ENCODE measurements at places on chromosomes 16 and 17.

GRCh38 chr17:65987988-65988387 is 203.9 kb downstream of the CEP112 start:
- no peak for DNase-seq

- no peak for DNase-seq
These were observed 436 bp downstream of the PHB1 start for GRCh38 chr17:49414271-49414621.

DNA sequence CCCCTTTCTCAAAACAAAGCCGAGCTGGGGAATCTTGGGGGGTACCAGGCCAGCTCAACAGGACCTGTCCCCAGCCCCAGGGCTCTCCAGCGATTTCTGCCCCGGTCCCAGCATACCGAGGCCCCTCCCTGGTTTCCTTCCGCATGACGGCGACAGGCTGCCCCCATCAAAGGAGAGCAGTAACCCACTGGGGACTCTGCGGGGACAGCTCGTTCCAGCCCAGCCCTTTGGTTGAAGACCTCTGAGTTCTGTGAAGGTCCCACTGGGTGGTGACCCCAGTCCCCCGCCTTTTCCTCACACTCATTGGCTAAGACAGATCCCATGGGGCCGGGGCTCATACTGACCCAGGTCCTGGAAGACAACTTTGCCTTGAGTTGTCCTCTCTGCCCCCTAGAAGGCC is 4.1 kb downstream of the SMTNL2 start:
- no peak for DNase-seq

- DNase-seq = no peak
These were observed 123.1 kb downstream of the LYRM1 start for GRCh38 chr16:21023509-21024202.

- no peak for DNase-seq
These were observed 30.4 kb downstream of the NLRC5 start for GRCh38 chr16:57019746-57020145.

- no peak for DNase-seq
These were observed 10.0 kb downstream of the LRRC36 start for GRCh38 chr16:67336648-67337047.

- DNase-seq = no peak
These were observed 101.5 kb upstream of the CDH5 start for GRCh38 chr16:66265048-66265415.

DNA sequence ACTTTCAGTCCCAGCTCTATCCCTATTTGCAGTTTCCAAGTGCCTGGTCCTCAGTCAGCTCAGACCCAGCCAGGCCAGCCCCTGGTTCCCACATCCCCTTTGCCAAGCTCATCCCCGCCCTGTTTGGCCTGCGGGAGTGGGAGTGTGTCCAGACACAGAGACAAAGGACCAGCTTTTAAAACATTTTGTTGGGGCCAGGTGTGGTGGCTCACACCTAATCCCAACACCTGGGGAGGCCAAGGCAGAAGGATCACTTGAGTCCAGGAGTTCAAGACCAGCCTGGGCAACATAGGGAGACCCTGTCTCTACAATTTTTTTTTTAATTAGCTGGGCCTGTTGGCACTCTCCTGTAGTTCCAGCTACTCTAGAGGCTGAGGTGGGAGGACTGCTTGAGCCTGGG is 1.7 kb downstream of the STH start:
- no peak for DNase-seq

GRCh38 chr17:76543826-76544545 is 4.1 kb downstream of the PRCD start:
- DNase-seq = peak; percentile 66

DNA sequence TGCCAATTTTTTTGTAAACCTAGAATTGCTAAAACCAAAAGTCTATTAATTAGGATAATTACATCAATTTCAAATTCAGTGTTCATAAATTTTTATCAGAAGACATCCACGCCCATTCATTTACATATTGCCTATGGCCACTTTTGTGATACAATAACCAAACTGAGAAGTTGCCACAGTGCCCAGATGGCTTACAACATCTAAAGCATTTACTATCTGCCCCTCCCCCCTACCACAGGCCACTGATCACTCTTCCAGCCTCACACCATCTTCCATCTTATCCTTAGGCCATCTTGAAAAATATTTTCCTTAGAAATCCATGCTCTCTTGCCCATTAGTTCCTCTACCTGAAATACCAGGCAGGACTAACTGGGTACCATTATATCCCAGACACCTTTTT is 6.3 kb upstream of the PRKAR1A start:
- DNase-seq = no peak

DNA sequence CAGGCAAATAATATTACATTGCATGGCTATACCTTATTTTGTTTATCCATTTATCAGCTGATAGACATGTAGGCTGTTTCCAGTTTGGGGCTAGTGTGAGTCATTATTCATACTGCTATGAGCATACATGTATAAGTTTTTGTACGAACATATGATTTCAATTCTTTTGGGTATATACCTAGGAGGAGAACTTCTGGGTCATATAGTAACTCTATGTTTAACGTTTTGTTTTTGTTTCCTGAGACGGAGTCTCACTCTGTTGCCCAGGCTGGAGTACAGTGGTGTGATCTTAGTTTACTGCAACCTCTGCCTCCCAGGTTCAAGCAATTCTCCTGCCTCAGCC is 2.4 kb upstream of the ITGAL start:
- DNase-seq = no peak

DNA sequence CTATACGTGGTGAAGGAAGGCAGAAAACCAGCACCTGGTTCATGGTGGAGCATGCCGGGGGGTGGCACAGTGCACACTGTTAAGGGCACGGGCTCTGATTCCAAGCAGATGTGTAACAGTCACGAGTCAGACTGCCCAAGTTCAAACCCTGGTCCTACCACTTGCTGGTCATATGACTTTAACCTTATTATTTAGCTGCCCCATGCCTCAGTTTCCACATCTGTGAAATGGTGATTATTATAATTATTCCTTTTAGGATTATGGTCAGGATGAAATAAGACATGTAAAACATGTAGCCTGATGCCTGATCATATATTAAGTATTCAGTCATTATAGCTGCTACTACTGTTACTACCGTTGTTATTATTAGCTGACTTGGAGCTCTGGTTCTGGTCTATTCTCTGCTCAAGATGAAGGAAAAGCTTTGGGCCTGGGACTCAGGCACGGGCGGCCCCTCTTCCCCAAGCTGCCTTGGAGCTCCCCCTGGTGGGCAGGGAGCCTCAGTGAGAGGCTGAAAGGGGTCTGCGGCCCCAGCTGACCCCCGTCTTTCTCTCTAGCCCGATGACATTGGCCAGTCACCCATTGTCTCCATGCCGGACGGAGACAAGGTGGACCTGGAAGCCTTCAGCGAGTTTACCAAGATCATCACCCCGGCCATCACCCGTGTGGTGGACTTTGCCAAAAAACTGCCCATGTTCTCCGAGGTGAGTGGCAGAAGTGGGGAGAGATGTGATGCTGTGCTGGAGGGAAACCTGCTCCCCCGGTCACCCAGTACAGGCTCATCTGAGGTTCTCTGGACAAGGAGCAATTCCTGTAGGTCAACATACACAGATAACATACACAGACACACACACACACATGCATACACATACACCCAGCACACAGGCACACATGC is 14.0 kb downstream of the NR1D1 start:
- DNase-seq = no peak

DNA sequence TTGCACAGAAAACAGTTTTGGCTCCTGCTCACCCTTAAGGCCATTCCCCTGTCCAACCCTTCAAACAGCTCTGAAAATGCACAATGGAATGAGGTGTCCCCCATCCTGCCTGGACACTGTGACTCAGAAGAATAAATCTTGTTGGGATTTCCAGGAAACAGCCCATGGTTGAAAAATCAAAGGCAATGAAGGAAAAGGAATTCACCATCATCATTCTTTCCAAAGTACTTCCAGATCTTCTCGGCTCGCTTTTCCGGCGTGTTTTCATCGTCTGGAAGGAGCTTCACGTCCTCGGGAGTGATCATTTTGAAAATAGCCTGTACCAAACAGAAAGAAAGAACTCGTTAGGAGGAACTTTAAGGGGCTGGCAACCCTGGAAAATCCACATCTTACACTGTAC is 4.3 kb downstream of the RCVRN start:
- no peak for DNase-seq

- DNase-seq = no peak
These were observed 196.6 kb downstream of the SNX29 start for GRCh38 chr16:12173121-12173520.

GRCh38 chr16:1181404-1182315 is 28.8 kb downstream of the CACNA1H start:
- DNase-seq = no peak

DNA sequence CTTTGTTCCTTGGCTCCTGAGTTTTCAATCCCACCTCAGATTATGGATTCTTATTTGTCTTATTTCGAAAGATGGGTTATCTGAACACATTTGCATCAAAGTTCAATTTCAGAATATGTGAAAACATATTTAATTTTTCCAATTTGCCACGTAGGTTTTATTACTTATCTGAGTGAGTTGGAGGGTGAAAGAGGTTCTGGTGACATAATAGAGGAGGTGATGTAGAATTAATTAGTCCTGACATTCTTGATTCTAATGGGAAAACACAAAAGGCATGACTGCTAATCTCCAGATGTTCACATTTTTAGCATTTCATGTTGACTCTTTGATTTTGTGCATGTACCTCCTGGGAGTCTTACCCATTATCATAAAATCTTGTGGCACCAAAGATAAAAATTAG is 9.1 kb downstream of the TOM1L1 start:
- DNase-seq = no peak

GRCh38 chr16:56604966-56605365 is 3.4 kb upstream of the MT2A start:
- DNase-seq = no peak

DNA sequence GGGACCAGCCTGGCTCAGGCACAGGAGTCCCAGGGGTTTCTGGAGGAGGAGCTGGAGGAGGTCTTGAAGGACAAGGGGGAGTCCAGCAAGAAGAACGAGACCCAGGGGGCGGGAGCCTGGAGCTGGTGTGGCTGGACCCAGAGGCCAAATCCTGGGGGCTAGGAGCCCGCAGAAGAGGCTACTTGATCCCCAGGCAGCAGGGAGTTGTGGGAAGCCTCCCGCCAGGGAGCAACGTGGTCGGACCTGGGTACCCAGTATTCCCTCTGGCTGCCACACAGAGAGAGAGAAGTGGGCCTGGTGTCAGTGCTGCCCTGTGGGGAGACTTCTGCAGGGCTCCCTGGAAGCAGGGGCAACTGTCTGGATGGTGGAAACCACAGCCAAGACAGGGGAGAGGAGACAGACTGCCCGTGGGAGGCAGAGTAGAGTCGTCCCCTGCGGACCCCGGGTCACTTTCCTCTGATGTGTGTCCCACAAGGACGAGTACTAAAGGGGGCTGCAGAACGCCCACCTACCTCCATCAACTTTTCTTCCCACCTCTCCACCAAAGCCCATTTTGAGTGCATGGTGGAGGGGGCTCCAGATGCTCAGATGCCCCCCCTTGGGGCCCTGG is 160.4 kb downstream of the GSG1L start:
- no peak for DNase-seq

DNA sequence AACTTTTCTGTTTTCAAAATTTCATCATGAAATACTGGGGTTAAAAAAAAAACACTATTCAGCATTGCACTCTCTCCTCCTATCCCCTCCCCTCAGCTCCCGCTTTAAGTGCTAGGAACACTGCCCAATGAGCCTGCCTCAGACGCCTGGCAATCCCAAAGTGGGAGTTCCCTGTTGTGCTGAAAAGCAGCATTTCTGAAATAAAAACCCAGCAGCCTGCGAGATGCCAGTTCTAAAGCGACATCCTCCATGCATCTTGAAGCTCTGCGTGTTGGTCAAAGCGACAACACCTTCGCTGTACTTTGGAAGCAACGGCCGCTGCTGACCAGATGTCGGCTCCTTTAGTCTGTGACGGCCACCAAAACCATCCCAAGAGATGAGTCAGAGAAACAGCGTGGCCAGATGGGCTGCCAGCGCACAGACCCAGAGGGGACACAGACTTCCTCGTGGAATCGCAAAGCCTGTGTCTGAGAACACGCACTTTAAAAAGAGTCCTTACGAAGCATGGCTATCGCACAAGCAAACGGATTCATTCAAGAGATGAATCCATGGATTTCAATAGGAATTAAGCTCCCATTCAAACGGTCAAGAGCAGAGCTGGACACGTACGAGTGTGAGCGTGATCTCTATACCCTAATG is 32.8 kb downstream of the FBXO31 start:
- peak; percentile 25 for DNase-seq

- DNase-seq = no peak
These were observed 5.7 kb upstream of the CDH5 start for GRCh38 chr16:66360624-66361324.

GRCh38 chr17:82536512-82537201 is 17.1 kb downstream of the FOXK2 start:
- no peak for DNase-seq
